Esophagus squamous epithelium (tissue), 5 donors: ENCODE measurements at places on chromosomes 16 and 17.

GRCh38 chr17:967122-967521, 12.5 kb downstream of the NXN start:
- no peak for DNase-seq

GRCh38 chr16:81526935-81527334, 82.3 kb downstream of the CMIP start:
- no peak for DNase-seq

GRCh38 chr16:56294579-56294978, 103.3 kb downstream of the GNAO1 start:
- DNase-seq: no peak

- no peak for DNase-seq
These were observed 22.9 kb upstream of the XYLT2 start for GRCh38 chr17:50323060-50323459.

- DNase-seq: no peak
These were observed 10.3 kb upstream of the RPL38 start for GRCh38 chr17:74192950-74193781.

DNA sequence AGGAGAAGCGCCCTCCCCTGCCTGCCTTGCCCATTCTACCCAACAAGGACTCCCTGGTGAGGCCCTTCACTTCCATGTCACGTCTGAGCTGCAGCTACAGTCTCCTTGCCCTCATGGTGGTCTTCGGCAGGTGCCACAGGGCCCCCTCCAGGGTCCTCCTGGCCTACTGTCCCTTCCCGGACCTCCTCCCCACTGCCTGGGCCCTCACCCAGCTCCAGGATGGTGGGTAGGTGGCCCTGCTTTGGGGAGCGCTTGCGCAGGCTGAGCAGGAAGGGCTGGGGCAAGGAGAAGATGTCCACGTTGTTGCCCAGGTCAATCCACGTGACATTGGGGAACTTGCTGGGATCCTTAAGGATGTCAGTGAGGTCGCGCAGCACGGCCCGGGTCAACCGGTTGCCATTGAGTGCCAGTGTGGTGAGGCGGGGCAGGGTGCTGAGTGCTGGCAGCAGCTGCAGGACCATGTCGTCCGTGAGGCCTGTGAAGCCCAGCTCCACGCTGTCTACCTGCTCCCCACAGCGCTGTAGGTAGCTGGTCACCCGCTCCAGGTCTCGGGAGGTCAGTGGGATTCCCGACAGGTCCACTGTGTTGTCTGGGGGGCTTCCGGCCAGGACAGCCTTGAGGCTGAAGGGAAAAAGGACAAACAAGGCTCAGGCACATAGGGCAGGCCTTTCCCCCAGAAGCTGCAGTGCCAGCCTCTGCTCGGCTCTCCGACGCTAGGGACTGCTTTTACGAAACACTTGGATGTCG, 28.3 kb downstream of the TRPV2 start:
- no peak for DNase-seq

DNA sequence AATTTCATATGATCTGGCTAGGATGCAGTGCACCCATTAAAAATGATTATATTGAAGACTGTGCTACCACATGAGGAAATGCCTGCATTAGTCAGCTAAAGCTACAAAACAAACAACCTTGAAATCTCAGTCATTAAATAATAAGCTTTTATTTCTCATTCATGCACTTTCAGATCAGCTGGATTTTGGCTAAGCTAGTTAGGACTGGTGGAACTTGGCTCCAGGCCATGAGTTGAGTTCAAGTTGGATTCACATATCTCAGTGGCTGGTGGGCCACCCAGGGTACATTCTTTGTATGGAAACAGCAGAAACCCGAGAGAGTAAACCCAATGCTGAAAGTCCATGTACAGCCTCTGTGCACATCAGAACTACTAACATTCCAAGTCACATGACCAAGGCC, 6.4 kb upstream of the SLFN12L start:
- no peak for DNase-seq

DNA sequence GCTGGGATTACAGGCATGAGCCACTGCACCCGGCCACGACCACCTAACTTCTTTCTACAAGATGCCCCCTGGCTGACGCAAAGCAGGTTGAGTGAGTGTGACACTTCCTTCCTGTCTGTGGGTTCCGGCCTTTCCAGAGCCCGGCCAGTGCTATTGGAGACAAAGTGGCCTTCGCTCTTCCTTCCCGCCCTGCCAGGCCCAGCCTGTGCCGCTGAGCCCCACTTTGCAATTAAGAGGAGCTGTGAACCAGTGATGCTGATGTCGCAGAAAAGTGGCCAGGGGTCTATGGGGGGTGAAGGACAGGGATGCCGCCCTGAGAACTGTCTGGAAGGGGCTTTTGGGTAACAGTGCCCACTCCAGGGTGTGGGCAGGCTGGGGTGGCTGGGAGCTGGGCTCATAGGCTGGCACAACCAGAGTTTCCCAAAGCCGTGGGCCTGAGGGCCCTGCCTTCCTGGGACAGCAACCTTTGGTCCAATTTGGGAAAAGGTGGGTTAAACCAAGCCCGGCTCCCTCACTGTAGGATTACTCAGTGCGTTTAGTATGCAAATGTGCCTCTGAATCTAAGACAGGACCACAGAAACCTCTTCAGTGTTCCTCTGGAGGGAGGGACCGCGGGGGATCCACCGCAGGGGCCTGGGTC, 174.9 kb downstream of the SEC14L1 start:
- DNase-seq: no peak

DNA sequence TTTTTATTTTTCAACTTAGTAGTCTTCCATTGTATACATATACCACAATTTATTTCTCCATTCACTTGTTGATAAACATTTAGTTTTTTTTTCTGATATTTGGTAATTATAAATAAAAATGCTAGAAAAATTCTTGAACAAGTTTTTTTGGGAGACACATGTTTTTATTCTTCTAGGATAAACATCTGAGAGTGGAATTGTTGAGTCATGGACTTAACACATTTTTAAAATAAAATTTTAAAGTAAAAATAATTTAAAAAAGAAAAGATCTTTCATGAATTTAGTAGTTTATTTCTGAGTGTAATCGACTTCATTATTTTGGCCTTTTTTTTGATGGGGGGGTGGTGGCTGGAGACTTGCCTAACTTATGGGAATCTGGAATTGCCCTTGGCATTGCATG, 391.1 kb downstream of the KCNJ2 start:
- no peak for DNase-seq

DNA sequence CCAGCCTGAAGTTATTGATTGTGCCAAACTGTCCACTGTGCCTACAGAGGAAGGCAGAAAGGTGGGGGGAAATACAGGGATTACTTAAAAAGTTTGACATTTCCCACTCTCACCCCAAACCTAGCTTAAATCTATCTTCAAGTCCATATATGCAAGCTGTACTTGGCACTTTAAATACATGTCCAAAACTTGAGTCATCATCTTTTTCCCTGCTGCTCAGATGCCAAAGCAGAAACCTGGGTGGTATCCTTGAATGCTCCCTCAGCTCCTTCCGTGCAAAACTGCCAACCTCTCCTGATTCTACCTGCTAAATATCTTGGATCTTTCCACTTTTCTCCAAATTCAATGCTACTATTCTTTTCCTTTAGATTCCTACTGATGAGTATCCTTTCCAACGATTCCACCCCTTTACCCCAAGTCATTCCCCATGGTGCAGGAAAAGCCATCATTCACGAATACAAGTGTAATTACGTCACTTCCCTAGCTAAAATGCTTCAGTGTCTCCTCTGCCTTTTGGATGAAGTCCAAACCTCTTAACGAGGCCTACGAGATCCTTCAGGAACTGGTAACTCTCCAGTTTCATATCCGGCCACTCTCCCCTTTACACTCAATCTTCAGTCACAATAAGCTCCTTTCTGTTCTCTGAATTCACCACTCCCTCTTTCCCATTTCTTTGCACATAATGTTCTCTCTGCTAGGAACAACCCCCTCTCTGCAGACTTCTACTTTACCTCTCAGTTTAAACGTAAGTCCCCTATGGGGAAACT, 9.3 kb downstream of the BECN1 start:
- no peak for DNase-seq

DNA sequence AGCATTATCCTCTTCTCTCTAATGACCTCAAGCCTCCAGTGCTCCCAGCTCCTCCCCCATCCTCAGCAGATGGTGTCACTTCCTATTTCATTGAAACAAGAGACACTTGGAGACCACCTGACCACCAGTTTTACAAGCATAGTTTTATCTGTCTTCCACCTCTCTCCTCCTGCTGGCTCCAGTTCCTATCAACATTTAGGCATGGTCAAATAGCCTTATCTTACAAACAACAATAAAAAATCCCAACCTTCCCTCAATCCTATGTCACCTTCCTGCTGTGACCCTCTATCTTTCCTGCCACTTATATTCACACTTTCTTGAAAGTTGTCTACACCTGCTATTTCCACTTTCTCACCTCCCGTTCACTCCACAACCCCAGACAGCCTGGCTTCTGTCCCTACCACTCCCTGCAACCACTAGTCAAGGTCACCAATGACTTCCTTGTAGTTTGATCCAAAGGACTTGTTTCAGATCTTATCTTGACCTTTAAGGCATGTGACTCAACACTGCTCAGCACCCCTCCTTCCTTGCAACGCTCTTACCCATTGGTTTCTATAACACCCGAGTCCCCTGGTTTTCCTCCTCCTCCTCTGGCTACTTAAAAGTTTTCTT, 4.3 kb upstream of the NTN1 start:
- DNase-seq: no peak

GRCh38 chr17:3546997-3547396, 10.6 kb downstream of the TRPV3 start:
- no peak for DNase-seq

- no peak for DNase-seq
These were observed 32.7 kb downstream of the TRIM37 start for GRCh38 chr17:59073972-59074371.

DNA sequence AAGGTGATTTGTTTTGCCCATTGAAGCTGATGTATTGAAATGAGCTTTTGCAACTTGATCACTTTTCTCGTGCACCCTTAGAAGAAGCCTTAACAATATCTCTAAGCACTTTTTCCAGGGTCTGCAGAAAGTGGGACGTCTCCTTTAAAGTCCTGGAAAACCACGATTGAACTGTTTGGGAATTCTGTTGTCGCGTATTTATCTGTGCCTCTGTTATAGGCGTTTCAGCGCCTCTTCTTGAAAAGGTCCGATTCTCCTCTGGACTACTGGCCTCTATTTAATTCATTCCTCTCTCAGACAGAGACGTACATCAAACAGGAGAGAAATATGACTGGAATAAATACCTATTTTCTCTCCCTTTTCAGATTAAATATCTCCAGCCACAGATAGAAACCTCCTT, 262.4 kb upstream of the PSMD7 start:
- no peak for DNase-seq

GRCh38 chr16:53707671-53708070, 3.7 kb downstream of the FTO start:
- no peak for DNase-seq

DNA sequence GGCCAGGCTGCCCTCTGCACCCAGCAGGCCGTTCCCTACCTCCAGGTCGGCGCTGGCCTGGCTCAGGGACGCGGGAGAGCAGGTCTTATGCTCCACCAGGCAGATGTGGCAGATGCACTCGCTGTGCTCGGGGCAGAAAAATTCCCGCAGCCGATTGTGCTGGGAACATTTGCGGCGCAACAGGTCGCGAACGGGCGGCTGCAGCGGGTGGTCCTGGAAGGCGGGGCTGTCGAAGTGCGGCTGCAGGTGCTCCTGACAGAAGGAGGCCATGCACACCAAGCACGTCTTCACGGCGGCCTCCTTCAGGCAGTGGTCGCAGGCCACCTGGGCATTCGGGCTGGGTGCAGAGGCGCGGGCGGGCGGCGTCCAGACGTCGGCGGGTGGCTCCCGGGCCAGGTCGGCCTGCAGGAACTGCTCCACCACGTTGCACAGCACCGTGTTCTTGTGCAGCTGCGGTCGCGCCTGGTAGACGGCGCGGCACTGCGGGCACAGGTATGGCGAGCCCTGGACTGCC, 439 bp downstream of the TRIM25 start:
- DNase-seq: no peak

- no peak for DNase-seq
These were observed 281.0 kb downstream of the CBLN1 start for GRCh38 chr16:49000594-49000993.

GRCh38 chr17:32596628-32597027, 109.8 kb downstream of the CDK5R1 start:
- no peak for DNase-seq

GRCh38 chr16:30470170-30470512, 2.4 kb upstream of the ITGAL start:
- no peak for DNase-seq

- no peak for DNase-seq
These were observed 13.0 kb downstream of the C16orf87 start for GRCh38 chr16:46817961-46818360.

GRCh38 chr17:74008196-74008595, 195.3 kb upstream of the RPL38 start:
- DNase-seq: no peak

DNA sequence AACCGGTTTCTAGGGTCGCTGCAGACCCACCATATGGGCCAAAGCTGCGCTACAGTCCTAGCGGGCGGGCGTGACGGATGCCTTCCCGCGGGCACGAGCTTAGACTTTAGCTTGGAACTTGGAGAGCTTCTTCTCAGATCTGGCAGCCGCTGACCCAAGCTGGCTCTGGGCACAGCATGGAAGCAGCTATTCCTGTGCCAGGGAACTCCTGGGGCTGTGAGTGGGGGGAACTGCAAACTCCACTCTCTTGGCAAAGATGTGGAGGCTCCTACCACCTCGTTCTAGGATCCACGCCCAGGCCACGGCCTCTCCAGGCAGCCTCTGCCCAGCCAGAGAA, 8.8 kb downstream of the FAAP100 start:
- no peak for DNase-seq

- DNase-seq: no peak
These were observed 598.2 kb upstream of the CA10 start for GRCh38 chr17:52756746-52757145.

GRCh38 chr17:50344731-50345365, 1.1 kb upstream of the XYLT2 start:
- no peak for DNase-seq

DNA sequence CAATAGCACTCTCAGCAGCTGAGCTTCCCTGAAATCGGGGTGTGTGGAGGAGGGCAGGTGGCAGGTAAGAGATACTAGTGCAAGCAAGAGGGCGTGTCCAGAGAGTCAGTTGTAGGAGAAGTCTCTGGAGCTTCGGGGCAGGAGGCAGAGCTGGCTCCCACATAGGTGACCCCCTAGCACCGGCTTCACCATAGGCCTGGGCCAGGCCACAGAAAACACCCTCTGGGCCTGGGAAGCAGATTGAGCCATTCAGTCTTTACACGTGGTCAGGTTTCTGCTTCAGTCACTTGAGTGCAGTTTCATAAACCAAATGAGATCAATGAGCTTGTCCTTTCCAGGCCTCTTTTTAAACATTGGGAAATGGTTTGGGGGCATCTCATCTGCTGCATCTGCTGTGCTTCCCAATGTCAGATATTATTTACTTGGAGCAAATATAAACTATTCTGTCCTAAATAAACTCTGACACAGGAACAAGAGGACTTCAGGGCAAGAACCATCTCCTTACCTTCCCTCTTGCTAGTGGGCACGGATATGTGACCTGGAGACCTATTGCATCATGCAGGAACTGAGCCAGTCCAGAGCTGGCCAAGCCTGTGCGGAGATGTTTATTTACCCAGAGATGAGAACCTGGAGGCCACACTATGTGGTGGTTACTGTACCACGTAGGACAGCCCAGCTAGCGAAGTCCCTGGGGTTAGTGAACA, 16.1 kb downstream of the CCR7 start:
- DNase-seq: no peak
